ENCODE measurements at places on chromosomes 1 and 21. TPM values are rescaled to one million over a fixed set of nuclear protein-coding genes. Genes with fewer than 3 reads are reported as not detected.
A peak's percentile ranks its signal among the peaks of the same experiment; 100 is the strongest.

MATN1 gene
- total RNA-seq, result not detected

KIF17 gene
- total RNA-seq, result 1.0 TPM

SLC25A34 gene
- under 0.01 TPM for total RNA-seq

DAB1 gene
- total RNA-seq, result 0.13 TPM

INAVA gene
- total RNA-seq, result 28.7 TPM

OR2L13 gene
- total RNA-seq, result not detected

FAM151A gene
- total RNA-seq, result not detected

SASS6 gene
- 1.6 TPM for total RNA-seq

ASTN1 gene
- under 0.01 TPM for total RNA-seq

HCN3 gene
- 0.90 TPM for total RNA-seq

GRCh38 chr1:40362699-40363098 lies 10.8 kb upstream of the SMAP2 start:
- no peak for DNase-seq

- peak; percentile 52 for DNase-seq
Measured at GRCh38 chr1:201896951-201897391, 8.3 kb downstream of the SHISA4 start.

GRCh38 chr1:19430121-19431068 lies 54.9 kb downstream of the CAPZB start:
- peak; percentile 75 for DNase-seq

DNA sequence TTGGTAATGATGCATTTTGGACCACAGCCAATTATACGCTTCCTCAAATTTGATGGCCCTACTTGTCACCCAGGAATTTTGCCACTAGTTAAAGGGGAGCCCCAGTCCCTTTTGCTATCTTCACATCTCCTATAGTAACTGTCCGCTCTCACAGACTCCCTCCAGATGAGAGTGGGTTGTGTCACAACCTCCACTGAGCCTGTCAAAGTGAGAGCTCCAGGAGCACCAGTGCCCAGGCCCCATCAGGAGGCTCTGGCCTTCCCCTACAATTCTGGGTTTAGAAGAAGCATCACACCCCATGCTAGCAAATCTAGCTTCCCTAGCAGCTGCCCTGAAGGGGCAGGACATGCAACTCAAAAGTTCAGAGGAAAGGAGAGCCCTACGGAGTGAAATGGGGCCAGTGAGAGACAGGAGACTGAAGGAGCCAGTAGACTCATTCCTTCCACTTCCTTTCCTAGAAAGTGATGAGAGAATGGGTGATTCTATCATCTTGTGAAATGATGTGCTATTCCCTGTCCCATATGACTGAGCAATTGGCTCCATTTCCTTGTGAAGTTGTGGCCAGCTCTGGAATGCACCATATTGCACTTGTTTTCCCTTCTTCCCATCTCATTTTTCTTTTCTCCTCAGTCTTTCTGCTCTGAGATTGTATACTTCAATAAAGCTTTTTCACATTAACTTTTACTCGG lies 541.3 kb downstream of the DPYD start:
- DNase-seq, result peak; percentile 42

GRCh38 chr1:59814901-59815825 lies at the start of gene HOOK1:
Gene HOOK1, plus strand, starts transcription at chr1:59814949. Its CDS starts 169 bp downstream, at chr1:59815118.
- DNase-seq, result no peak

- no peak for DNase-seq
Measured at GRCh38 chr1:232351335-232351734, 278.6 kb downstream of the SIPA1L2 start.

DNA sequence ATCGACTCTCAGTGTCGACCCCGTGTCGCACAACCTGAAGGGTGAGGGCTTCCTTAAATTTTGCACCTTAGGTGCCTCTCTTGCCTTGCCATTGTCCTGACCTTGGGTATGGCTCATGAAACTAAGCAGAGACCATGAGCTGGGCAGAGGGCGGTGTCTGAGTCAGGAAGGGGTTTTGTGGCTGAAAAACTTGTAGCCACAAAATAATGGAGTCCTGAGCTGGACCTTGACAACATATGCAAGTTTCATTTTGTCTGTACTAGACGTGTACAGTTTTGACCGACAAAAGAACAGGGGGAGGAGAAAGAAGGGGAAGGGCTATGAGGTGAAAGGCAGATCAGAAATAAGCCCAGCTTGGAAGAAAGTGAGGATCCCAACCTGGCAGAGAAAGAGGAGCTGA lies 8.3 kb upstream of the RUNX1 start:
- DNase-seq, result no peak

- DNase-seq, result no peak
Measured at GRCh38 chr1:209675565-209676154, 448 bp downstream of the G0S2 start.

GRCh38 chr1:229563241-229563640 lies 4.7 kb upstream of the ABCB10 start:
- no peak for DNase-seq

GRCh38 chr1:9331016-9331415 lies 38.3 kb downstream of the SPSB1 start:
- DNase-seq, result no peak

DNA sequence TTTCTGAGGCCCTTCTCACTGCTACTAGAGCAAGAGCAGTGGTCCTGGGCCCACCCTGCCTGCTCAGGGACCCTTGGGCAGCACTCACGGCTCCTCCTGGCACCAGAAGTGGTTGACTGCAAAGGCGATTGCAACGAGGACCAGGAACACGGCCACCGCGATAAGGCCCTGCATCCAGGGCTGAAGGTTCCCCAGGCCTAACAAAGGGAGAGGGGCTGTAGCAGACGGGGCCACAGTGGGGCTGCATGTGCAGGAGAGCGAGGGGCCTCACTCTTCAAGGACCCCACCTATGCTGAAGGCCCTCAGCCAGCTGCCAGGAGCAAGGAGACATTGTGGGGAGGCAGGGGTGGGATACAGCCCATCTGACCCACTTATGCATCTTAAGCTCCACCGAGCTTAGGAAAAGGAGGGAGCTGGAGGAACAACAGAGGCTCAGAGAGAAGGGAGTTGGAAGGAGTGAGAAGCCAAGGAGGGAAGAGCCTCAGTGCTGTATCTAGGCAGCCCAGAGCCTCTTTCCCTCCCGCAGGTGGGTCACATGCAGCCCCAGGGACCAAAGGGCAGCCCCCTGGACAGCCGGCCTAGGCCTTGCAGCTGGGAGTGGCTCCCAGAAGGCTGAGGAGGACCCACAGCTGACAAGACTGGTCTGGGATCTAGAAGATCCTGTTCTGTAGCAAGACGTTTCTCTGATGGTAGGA lies 2.5 kb downstream of the PDZK1IP1 start:
- no peak for DNase-seq

DNA sequence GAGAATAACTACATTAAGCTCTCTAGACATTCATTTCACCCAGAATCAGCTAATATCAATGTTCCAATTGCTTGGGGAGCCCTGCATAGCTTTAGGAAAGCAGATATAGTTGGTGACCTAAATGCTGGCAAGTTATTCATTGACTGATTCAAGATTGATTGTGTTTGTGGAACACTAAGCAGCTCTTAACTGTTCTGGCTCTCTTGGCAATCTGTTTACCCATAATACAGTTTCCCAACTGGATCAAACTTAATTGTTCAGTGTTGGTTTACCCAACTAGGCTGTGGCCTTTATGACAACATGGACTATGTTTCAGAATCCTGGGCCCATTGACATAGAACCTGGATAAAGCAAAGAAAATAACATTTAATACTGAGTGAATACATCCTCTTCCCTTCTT lies 83.7 kb downstream of the NRDC start:
- no peak for DNase-seq

DNA sequence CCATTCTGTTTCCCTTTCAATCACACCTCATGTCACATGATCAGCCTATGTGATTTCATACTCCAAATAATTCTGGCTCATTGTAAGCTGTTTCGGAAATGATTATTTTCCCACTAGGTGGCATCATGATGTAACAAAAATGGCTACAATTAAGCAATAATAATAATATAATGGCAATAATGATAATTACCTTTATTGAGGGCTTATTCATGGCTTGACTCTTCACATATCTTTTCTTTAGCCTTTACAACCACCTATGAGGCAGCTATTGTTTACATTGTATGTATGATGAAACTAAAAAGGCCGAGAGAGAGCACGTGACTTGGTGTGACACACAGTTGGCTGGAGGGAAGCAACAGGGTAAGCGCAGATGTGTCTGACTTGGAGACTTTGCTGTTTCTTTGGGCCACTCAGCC lies 12.5 kb upstream of the KPRP start:
- peak; percentile 92 for DNase-seq

DNA sequence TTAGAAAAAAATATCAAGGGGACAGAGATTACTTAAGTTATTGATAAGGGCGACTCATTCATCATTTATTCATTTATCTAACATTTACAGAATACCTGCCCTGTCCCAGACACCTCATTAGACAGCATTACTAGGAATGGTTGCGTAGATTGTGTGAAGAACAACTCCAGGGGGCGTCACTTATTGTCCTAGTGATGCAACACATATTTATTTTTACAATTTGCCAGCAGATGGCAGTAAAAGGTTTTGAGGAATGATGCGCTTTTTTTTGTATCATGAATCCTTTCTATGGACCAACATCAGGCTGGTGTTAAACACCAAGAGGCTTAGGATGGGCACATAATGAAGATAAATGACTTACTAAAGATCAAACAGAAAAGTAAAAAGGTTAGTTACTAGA lies 5.5 kb downstream of the NCAM2 start:
- DNase-seq, result peak; percentile 16

- DNase-seq, result peak; percentile 70
Measured at GRCh38 chr1:179146911-179147310, 65.0 kb downstream of the TOR3A start.

- DNase-seq, result peak; percentile 99
Measured at GRCh38 chr1:235069577-235070563, 58.8 kb downstream of the TOMM20 start.

DNA sequence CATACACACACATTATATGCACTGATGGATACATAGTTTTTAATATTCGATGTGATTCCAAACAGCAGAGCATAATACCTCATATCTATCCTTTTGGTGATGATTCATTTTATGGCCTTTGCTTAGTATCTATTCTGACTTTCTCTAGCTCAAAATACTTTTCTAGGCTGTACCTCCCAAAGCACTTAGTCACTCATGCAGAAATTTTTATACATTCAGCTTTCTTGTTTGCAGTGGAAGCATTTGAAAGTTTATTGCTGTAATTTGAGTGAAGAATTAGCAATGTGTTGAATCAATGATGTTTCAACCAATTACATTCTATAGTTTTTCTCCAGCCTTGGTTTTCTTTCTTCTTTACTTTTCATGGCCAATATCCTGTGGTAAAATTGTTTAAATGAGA lies 66.7 kb downstream of the LBR start:
- DNase-seq, result no peak

DNA sequence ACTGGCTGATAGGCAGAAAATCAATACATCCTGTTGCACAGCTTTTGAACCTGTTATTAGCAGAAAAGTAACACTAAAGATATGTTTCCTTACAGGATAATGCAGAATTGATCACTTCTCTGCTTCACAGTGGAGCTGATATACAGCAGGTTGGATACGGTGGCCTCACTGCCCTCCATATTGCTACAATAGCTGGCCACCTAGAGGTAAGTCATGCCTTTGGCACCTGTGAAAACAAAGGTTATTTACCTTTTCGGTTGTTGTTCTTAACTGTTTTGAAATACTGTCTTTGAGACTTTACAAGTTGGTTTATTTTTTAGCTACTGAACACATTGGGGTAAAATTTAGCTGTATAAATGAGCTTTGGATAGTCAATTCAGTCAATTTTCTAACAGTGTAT lies 36.3 kb downstream of the TNNI3K start:
- no peak for DNase-seq

DNA sequence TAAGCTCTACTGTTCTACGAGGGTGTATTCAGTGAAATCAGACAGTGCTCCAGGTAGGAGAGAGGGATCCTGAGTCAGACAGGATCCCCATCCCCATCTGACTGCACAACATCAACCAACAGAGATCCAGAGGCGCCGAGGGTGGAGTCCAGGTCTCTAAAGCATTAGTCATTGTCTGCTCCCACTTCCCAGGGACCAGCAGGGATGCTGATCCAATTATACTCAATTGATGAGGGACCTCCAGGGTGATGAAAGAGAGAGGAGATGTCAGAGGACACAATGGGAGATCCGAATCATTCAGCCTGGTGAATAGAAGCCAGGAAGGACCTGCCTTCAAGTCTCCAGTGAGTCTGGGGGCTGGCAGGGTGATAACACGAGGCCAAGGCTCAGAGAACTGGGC lies 39.5 kb upstream of the STMN1 start:
- no peak for DNase-seq

GRCh38 chr21:42125571-42126544 lies 54.7 kb downstream of the UMODL1 start:
- DNase-seq, result peak; percentile 35

- no peak for DNase-seq
Measured at GRCh38 chr1:11744287-11744686, 8.4 kb downstream of the AGTRAP start.

DNA sequence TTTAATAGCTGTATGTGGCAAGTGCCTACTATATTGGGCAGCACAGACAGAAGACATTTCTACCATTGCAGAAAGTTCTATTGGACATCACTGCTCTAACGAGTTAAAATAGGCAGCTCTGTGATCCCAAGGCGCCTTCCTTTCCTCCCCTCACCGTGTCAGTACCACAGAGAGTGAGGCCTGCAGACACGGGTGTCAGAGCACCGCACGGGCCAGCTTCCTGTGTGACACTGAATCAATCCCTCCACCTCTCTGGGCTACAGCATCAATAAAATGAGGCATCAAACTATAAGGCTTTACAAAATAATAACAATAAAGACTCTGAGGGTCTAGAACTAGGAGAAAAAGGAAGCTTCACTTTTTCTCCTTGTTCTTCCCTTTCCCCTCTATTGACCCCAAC lies 246.7 kb downstream of the FOXD2 start:
- no peak for DNase-seq

- DNase-seq, result no peak
Measured at GRCh38 chr1:230263568-230264195, 162.4 kb downstream of the PGBD5 start.

GRCh38 chr1:33257207-33257771 lies 997 bp downstream of the ZNF362 start:
- no peak for DNase-seq

DNA sequence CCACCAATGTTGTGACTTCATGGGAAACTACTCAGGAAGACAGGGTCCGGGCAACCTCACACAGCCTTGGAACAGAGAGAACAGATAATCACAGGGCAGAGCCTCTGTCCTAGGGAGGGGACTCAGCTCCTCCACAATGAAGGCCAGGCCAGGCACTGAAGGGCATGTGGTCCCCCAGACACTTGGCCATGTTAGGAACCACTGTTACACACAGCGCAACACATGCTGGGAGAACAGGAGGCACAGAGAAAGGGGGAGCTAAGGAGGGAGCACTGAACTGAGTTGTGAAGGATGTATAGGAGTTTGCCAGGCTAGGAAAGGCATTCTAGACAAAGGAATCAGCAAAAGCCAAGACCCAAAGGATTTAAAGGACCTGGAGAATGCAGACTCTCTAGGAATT lies 127.6 kb downstream of the DMRTB1 start:
- no peak for DNase-seq

GRCh38 chr1:180670681-180671080 lies 38.9 kb downstream of the XPR1 start:
- DNase-seq, result no peak
